ENCODE measurements at places on chromosomes 5 and 9. TPM values are rescaled to one million over a fixed set of nuclear protein-coding genes. Genes with fewer than 3 reads are reported as not detected.
A peak's percentile ranks its signal among the peaks of the same experiment; 100 is the strongest.

ESM1 gene
- total RNA-seq, result 5.4 TPM

DNA sequence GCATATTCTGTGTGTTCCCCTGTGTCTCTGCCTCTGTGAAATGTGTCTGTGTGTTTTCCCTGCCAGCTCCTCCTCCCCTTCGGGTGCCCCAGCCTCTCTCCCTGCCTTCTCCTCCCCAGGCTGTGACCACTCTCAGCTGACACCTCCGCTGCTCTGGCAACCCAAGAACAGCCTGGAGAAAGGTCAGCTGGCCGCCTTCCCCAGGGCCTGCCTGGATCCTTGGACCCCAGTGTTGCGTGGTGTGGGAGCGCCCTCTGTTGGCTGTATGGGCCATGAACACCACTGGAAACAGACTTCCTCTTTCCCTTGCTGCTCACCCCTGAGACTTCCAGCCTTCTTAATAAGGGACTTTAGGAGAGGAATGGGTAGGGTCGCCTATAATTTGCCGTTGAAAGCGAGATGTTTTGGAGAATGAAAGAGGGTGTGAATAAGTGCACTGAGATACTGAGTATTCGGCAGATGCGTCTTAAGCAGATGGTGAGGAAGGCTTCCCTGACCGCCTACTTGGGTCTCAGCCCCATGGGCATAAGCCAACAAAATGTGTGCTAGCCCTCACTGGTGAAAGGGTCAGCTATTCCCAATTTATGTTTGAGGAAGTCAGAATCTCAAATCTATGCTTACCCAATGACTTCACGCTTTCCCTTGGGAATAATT lies 114.9 kb upstream of the TRIM32 start:
- H3K4me1 ChIP-seq, result peaks cover 6% of the 10 kb centered on the region
- peak; percentile 90 for DNase-seq
- H3K36me3 ChIP-seq, result no peaks in the 10 kb centered on the region
- H3K4me3 ChIP-seq, result no peak overlapping the region

PRRT1B gene
- total RNA-seq, result 3.6 TPM

- peaks cover 13% of the 10 kb centered on the region for H3K36me3 ChIP-seq
- DNase-seq, result no peak
- H3K27ac ChIP-seq, result peak overlapping the region; percentile 88
- peak overlapping the region; percentile 66 for H3K4me3 ChIP-seq
- no peaks in the 10 kb centered on the region for H3K27me3 ChIP-seq
These were observed 825 bp upstream of the RIOK2 start for GRCh38 chr5:97183930-97184213.

GABRA1 gene
- not detected for total RNA-seq

WNT8A gene
- total RNA-seq, result not detected

- H3K27ac ChIP-seq, result no peak overlapping the region
- no peaks in the 10 kb centered on the region for H3K4me1 ChIP-seq
- H3K27me3 ChIP-seq, result no peaks in the 10 kb centered on the region
- H3K4me3 ChIP-seq, result no peak overlapping the region
These were observed 202.4 kb upstream of the CDH9 start for GRCh38 chr5:27240791-27241190.

TAL2 gene
- not detected for total RNA-seq

RANBP17 gene
- total RNA-seq, result 22.9 TPM

DNA sequence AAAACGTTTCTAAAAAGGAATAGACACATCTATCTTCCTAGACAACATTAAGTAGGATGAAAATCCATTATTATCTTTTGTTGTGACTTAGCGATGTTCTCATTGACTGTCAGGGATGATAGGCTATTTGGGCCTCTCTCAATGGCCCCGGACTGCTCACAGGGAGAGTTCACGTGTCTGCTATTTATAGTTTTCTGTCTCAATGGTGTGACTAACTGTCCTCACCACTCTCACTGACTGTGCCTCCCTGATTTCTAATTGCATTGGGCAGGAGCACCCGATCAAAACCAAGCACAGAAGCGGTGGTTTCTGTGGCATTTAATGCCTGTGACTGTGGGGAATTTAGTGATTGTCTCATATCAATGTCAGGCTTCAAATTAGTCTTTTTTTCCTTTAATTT lies 286.7 kb upstream of the KLF9 start:
- H3K27ac ChIP-seq, result no peak overlapping the region
- no peaks in the 10 kb centered on the region for H3K36me3 ChIP-seq
- DNase-seq, result no peak
- H3K4me1 ChIP-seq, result no peaks in the 10 kb centered on the region
- H3K4me3 ChIP-seq, result no peak overlapping the region

GRCh38 chr5:99061711-99062110 lies 132.9 kb upstream of the CHD1 start:
- no peaks in the 10 kb centered on the region for H3K27me3 ChIP-seq
- no peak for DNase-seq
- no peaks in the 10 kb centered on the region for H3K36me3 ChIP-seq
- no peak overlapping the region for H3K27ac ChIP-seq
- peaks cover 8% of the 10 kb centered on the region for H3K4me1 ChIP-seq

PLPP1 gene
- 56.2 TPM for total RNA-seq

DNA sequence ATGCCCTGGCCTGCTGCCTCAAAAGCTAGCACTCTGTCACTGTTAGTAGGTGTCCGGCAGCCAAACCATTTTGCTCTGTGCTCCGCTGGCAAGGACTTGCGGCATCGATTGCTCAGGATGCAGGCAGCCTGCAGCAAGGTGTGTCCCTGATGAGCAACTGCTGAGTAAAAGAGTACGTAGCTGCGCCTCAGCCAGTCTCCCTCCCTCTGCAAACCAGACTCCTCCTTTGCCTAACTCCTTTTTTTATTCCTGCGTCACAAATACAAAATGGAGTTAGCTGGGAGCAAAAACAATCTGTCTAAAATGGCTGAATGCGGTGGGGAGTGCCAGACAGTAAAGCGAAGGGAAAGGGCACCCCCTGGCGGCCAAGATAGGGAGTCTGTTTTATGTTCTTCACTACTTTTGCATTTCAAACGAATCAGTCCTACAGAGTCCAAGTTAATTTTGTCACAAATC lies 61.1 kb downstream of the DIAPH1 start:
- DNase-seq, result peak; percentile 69
- H3K4me1 ChIP-seq, result peaks cover 39% of the 10 kb centered on the region
- H3K4me3 ChIP-seq, result no peak overlapping the region
- no peaks in the 10 kb centered on the region for H3K36me3 ChIP-seq
- peak overlapping the region; percentile 82 for H3K27ac ChIP-seq
- H3K27me3 ChIP-seq, result no peaks in the 10 kb centered on the region

DNA sequence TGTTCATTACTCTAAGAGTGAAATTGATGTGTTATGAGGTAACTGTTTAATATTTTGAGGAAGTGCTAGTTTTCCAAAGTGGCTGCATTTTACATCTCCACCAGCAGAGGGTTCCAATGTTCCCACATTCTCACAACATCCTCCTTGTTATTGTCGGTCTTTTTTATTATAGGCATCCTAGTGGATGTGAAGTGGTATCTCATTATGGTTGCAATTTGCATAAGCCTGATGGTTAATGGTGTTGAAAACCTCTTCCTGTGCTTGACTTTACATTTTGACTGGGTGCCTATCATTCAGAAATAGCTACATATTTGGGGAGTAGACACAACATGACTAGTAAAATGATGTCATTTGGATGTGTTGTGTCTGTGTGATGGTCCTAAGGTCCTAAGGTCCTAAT lies 143.6 kb downstream of the MRPS30 start:
- H3K36me3 ChIP-seq, result no peaks in the 10 kb centered on the region
- H3K4me1 ChIP-seq, result no peaks in the 10 kb centered on the region
- H3K4me3 ChIP-seq, result no peak overlapping the region
- no peak overlapping the region for H3K27ac ChIP-seq

- no peak for DNase-seq
- no peaks in the 10 kb centered on the region for H3K36me3 ChIP-seq
- H3K4me1 ChIP-seq, result no peaks in the 10 kb centered on the region
- no peak overlapping the region for H3K27ac ChIP-seq
- H3K27me3 ChIP-seq, result no peaks in the 10 kb centered on the region
These were observed 71.1 kb upstream of the BASP1 start for GRCh38 chr5:17146280-17146841.

- no peak overlapping the region for H3K27ac ChIP-seq
- H3K4me1 ChIP-seq, result no peaks in the 10 kb centered on the region
- H3K27me3 ChIP-seq, result no peaks in the 10 kb centered on the region
- no peaks in the 10 kb centered on the region for H3K36me3 ChIP-seq
- H3K4me3 ChIP-seq, result no peak overlapping the region
These were observed 64.2 kb downstream of the SCAMP1 start for GRCh38 chr5:78424665-78425064.

MLANA gene
- total RNA-seq, result not detected

- no peaks in the 10 kb centered on the region for H3K27me3 ChIP-seq
- DNase-seq, result no peak
- no peaks in the 10 kb centered on the region for H3K36me3 ChIP-seq
- no peak overlapping the region for H3K4me3 ChIP-seq
These were observed 46.1 kb upstream of the ZBED3 start for GRCh38 chr5:77133061-77133758.

- no peaks in the 10 kb centered on the region for H3K27me3 ChIP-seq
- no peak overlapping the region for H3K4me3 ChIP-seq
- no peak overlapping the region for H3K27ac ChIP-seq
- DNase-seq, result peak; percentile 63
- H3K4me1 ChIP-seq, result no peaks in the 10 kb centered on the region
These were observed 23.1 kb downstream of the NDUFS6 start for GRCh38 chr5:1824109-1824821.

- DNase-seq, result no peak
- no peaks in the 10 kb centered on the region for H3K36me3 ChIP-seq
- no peak overlapping the region for H3K27ac ChIP-seq
- H3K4me3 ChIP-seq, result no peak overlapping the region
- no peaks in the 10 kb centered on the region for H3K27me3 ChIP-seq
These were observed 14.7 kb downstream of the IL31RA start for GRCh38 chr5:55865831-55866230.

BTNL8 gene
- 1.8 TPM for total RNA-seq

DNA sequence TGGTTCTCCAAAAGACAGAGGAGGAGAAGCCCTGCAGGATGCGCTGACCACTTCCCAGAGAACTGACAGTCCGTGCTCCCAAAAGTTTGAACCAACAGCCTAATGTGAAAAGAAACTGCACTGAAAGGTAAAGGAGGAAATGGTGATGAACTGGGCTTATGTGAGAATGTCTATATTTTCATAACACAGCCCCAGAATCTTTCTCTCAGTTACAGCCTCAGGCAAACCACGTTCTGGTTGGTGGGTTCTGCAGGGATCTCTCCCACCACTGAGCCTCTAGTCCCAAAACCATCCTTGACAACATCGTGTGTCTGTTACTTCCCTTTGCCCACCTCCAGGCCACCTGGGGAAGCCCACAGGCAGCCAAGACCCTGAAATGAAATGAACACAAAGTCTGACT lies 23.9 kb downstream of the SPARC start:
- H3K36me3 ChIP-seq, result no peaks in the 10 kb centered on the region
- peaks cover 16% of the 10 kb centered on the region for H3K4me1 ChIP-seq
- DNase-seq, result no peak
- H3K27ac ChIP-seq, result peak overlapping the region; percentile 78
- no peak overlapping the region for H3K4me3 ChIP-seq
- no peaks in the 10 kb centered on the region for H3K27me3 ChIP-seq

DNA sequence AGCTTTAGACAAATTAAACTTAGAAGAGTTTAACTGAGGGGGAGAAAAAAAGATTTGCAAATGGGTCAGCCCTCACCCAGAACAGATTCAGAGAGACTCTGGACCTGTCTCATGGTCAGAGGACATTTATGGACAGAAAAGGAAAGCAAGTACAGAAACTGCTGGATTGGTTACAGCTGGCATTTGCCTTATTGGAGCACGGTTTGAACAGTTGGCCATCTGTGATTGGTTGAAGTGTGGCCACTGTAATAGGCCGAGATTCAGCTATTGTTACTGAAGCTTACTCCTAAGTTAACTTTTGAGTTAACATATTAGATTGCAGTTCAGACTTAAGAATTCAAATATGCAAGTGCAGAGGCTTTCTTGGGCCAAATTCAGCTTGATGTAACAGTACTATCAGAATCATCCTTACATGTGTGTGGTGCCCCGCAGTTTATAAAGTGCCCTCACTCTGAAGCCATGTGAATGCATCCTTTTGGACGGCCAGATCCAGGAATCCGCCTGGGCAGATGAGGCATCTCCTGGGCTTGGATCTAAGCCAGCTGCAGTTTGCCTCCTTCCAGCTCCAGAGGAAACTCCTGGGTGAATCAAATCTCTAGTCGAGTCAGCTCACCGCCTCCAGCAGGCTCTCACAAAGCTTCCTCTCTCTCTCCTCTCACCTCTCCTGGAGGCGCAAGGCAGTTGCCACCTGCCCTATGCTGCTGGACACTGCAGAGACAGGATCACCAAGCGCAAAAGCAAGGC lies 165.2 kb downstream of the ADAMTS12 start:
- no peaks in the 10 kb centered on the region for H3K27me3 ChIP-seq
- H3K36me3 ChIP-seq, result no peaks in the 10 kb centered on the region
- H3K27ac ChIP-seq, result no peak overlapping the region

DNA sequence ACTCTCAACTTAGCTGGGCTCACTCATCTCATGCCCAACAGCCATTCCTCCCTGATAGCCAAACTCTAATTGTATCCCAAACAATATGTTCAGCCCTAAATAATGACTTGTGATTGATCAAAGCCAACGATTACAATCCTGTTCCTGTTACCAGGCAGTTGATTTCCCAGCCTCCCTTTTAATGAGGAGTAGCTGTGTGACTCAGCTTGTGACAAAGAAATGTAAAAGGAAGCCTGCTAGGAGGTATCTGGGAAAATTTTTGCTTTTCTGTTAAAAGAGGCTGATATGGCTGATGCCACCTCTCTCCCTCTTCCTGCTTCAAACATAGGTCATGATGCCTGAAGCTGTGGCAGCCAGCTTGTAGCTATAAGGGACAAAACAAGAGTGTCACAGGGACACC lies 19.6 kb upstream of the ENC1 start:
- H3K27ac ChIP-seq, result no peak overlapping the region
- no peak overlapping the region for H3K4me3 ChIP-seq
- no peaks in the 10 kb centered on the region for H3K4me1 ChIP-seq
- no peaks in the 10 kb centered on the region for H3K27me3 ChIP-seq
- H3K36me3 ChIP-seq, result no peaks in the 10 kb centered on the region
- no peak for DNase-seq

DNA sequence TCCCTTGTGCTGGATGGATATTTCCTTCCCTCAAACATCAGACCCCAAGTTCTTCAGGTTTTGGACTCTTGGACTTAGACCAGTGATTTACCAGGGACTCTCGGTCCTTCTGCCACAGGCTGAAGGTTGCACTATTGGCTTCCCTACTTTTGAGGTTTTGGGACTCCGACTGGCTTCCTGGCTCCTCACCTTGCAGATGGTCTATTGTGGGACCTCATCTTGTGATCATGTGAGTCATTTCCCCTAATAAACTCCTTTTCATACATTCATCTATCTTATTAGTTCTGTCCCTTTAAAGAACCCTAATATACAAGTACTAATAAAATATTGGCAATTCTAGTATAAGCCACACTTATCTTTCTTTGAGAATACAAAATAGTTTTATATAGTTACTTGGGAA lies 1078.9 kb downstream of the CDH12 start:
- H3K4me1 ChIP-seq, result no peaks in the 10 kb centered on the region
- H3K27me3 ChIP-seq, result no peaks in the 10 kb centered on the region
- no peak for DNase-seq
- no peaks in the 10 kb centered on the region for H3K36me3 ChIP-seq
- no peak overlapping the region for H3K27ac ChIP-seq

SHB gene
- 26.7 TPM for total RNA-seq

- H3K27ac ChIP-seq, result peak overlapping the region; percentile 63
- H3K27me3 ChIP-seq, result no peaks in the 10 kb centered on the region
- peaks cover 12% of the 10 kb centered on the region for H3K4me1 ChIP-seq
- no peak overlapping the region for H3K4me3 ChIP-seq
- H3K36me3 ChIP-seq, result no peaks in the 10 kb centered on the region
These were observed 38.5 kb upstream of the SLC44A1 start for GRCh38 chr9:105205787-105206495.

- H3K27me3 ChIP-seq, result no peaks in the 10 kb centered on the region
- H3K36me3 ChIP-seq, result no peaks in the 10 kb centered on the region
- no peak overlapping the region for H3K27ac ChIP-seq
- no peak overlapping the region for H3K4me3 ChIP-seq
These were observed 21.7 kb downstream of the IL33 start for GRCh38 chr9:6237267-6237666.

Measured in left lung (tissue), 14 donors.